ENCODE measurements at places on chromosomes 12 and 14.

- DNase-seq: no peak
Measured at GRCh38 chr12:130775953-130776856, 60.1 kb upstream of the RIMBP2 start.

GRCh38 chr12:101935890-101936746, 58.7 kb downstream of the DRAM1 start:
- no peak for DNase-seq

DNA sequence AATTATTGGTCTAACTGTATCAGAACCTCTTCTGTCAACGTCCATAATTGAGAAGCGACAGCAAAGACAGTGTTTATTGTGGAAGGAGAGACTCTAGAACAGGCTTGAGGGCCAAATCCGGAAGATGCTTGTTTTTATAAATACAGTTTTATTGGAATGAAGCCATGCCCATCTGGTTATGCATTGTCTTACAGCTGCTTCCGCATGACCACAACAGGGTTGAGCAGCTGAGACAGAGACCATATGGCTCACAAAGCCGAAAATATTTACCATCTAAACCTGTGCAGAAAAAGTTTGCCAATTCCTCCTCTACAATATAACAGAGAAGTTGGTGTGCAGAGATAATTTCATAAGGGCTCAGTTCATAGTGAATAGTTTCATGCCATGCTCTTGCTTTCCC, 24.5 kb downstream of the PRKAB1 start:
- DNase-seq: no peak

DNA sequence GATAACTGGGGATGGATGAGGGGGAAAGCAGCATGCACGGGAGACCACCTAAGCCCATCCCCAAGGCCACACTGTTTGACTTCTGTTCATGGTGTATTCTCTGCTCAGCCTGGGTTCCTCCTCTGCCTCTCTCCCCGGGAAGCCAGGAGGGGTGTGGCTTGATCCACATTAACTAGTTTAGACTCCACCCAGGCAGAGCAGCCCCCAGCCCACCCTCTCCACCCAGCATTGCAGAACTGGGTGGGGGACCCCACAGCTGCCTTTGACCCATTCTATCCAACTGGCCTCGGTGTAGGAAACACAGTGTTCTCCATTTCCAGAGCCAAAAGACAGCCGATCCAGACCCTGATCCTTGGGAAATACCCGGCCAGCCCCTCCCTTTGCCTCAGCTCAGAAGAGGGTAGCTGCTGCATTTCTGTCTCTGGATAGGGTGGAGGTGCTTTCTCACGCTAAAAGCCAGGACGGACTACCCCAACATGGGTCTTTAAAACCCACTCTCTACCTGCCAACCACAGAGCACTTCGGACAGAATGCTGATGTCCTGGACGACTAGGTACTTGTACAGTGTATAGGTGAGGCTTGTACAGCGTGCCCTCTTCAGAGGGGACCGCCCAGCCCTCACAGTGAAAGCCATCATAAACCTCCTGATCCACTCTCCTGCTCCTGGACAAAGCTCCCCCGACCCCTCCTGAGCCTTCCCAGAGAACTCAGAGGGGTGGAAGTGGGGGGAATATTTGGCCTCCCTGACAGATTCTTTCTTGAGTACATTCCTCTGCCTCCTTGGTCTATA, 9.4 kb downstream of the SPRYD3 start:
- DNase-seq: no peak

DNA sequence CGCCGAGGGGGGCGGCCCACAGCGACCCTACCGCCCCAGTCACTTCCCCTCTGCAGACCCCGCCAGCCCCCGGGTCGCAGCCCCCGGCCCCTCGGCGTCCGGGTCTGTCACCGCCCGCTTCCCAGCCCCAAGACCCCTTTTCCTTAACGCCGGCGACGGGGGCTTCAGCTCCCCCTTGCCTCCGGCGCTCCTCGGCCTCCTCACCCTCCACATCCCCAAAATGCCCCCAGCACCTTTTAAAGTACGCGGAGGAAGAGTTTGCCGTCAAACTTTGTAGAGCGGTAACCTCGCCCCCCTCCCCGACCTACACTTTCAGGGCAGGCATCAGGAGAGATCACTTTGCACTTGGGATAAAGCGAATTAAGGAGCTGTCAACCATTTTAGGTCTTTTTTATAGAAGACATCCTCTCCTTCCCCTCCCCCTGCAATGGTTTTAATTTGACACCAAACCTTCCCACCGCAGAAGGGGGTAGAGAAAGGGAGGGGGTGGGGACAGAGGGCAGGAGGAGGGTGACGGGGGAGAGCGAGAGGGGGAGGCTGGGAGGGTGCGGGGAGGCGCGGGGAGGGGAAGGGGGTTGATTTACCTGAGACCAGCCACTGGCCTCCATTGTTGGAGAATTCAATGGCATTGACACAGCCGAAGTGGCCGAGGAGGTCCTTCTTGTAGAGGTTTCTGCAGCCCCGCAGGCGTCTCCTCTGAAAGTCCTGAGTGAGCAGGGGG, 578 bp downstream of the DCAF5 start:
- peak; percentile 25 for DNase-seq

GRCh38 chr12:51275088-51275487, 4.9 kb upstream of the SMAGP start:
- DNase-seq: no peak

DNA sequence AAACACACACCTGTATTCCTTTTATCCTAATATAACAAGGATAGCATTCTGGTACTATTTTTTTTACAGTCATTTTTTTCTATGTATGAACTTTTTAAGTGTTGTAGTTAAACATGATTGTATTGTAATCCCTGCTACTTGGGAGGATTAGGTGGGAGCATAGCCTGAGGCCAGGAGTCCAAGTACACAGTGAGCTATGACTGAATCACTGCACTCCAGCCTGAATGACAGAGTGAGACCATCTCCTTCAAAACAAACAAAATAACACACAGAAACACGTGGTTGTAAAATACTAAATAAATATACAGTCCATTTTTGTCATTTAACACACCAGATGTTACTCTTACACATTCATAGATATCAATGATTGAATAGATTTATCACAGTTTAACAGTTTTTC, 56.9 kb downstream of the MAP4K5 start:
- DNase-seq: no peak

GRCh38 chr14:59728304-59728703, 142.3 kb downstream of the RTN1 start:
- no peak for DNase-seq

- DNase-seq: no peak
Measured at GRCh38 chr12:11801643-11802042, 152.2 kb downstream of the ETV6 start.

GRCh38 chr14:78010688-78011087, 159.5 kb upstream of the NRXN3 start:
- no peak for DNase-seq

- no peak for DNase-seq
Measured at GRCh38 chr12:52210186-52210924, 18.5 kb upstream of the KRT80 start.

DNA sequence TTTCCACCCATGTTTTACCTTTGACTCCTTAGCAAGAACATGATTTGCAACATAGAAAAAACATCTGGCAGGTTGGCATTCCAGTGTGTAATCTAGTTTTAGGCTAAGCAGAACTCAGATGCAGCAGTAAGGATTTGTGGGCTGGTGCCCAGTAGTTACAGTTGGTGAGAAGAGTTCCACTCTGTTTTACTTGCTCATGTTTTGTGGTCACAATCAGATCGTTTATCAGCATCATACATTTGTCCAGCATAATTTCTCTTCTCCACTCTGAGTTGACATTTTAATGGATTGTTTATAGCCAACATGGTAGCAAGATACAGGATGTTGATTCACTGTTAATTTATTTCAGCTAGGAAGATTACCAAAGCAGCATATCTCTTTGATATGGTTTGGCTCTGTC, 120.0 kb downstream of the PDE6H start:
- no peak for DNase-seq

GRCh38 chr14:81927070-81927469, 393.4 kb upstream of the SEL1L start:
- no peak for DNase-seq

- DNase-seq: no peak
Measured at GRCh38 chr12:94650143-94651056, at the start of gene TMCC3. TSS of gene TMCC3 (minus strand) at chr12:94650557. CDS start at chr12:94650430, 127 bp downstream.

GRCh38 chr12:102406033-102406584, 74.3 kb downstream of the IGF1 start:
- DNase-seq: no peak

- no peak for DNase-seq
Measured at GRCh38 chr14:91439345-91439744, 21.7 kb upstream of the CCDC88C start.

DNA sequence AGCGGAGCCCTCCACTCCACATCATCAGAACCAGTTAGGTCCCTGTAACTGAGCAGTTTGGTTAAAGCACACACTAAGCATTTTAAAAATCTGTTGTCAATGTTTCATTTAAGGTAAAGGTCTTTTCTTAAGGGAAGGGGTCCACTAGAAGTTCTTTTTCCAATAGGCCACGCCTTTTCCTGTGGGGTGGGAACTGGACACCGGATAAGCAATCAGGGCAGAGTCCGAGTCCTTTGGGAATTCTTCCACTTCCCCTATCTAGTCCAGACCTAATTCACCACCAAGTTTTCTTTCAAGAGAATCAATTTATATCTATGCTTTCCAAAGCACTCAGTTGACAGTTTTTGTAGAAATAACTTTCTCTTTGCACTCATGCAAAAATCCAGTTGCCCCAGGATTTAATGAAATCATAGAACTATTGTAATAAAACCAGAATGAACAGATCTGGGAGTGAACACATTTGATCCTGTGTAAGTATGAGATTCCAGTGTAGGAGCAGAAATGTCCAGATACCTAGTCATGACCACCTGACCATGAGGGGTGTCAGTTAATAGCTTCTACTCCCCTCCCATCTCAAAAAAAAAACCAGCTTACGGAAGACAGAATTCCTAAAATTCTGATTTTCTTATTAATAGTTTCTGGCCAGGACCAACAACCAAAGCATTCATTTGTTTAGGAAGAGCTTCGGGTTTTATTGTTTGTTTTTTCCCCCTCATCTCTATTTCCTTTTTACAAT, 11.7 kb downstream of the VPS37B start:
- DNase-seq: no peak

GRCh38 chr14:97687944-97688630, 890.9 kb downstream of the VRK1 start:
- DNase-seq: no peak

DNA sequence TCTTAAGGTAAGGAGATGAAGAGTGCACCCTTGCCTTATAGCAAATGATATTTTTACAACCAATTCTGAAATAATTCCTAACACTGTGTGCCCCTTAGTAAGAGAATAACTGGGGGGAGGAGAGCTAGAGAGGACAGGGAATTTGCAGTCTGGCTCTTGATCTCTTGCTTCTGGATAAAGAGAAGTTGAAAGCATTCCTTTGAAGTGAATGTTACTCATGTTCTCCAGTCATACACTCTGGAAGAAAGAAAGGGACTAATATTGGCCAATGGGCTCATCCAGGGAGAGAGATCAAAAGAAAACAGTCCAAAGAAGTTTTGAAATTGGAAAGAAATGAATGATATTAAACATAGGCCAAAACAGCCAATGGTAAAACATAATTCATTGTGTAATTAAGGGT, 25.3 kb downstream of the C12orf75 start:
- no peak for DNase-seq

- DNase-seq: no peak
Measured at GRCh38 chr12:10943167-10943566, 4.1 kb upstream of the TAS2R14 start.

GRCh38 chr14:59154373-59154772, 34.1 kb upstream of the DAAM1 start:
- DNase-seq: no peak

DNA sequence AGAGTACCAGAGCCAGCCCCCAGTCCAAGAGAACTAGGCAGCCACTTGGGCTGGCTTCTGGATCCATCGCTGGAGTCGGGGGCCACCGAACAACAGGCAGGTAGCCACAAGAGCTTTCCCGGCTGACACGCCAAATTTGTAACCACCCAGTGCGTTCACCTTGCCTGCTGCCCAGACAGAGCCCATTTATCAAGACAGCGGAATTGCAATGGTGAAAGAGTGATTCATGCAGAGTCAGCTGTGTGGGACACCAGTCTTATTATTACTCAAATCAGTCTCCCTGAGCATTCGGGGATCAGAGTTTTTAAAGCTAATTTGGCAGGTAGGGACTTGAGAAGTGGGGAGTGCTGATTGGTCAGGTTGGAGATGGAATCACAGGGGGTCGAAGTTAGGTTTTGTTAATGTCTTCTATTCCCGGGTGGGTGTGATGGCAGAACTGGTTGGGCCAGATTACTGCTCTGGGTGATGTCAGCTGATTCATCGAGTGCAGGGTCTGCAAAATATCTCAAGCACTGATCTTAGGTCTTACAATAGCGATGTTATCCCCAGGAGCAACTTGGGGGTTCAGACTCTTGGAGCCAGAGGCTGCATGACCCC, 64.3 kb downstream of the PDE6H start:
- no peak for DNase-seq

DNA sequence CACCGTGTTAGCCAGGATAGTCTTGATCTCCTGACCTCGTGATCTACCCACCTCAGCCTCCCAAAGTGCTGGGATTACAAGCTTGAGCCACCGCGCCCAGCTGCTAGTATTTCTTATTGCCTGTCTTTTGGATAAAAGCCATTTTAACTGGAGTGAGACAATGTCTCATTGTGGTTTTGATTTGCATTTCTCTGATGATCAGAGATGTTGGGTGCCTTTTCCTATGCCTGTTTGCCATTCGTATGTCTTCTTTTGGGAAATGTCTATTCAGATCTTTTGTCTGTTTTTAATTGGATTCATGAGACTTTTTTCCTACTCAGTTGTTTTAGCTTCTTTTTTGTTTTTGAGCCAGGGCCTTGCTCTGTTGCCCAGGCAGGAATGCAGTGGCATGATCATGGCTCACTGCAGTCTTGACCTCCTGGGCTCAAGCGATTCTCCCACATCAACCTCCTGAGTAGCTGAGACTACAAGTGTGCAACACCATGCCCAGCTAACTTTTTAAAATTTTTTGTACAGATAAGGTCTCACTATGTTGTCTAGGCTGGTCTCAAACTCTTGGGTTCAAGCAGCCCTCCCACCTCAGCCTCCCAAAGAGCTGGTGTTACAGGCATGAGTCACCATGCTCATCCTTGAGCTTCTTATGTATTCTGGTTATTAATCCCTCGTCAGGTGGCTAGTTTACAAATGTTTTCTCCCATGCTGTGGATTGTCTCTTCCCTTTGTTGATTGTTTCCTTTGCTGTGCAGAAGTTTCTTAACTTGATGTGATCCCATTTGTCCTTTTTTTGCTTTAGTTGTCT, 65.9 kb downstream of the ACACB start:
- DNase-seq: no peak

GRCh38 chr12:96352161-96352835, 47.9 kb downstream of the CDK17 start:
- DNase-seq: no peak

GRCh38 chr12:131950182-131950913, 606 bp downstream of the EP400 start:
- peak; percentile 33 for DNase-seq

GRCh38 chr12:56193025-56193578, 3.8 kb upstream of the SMARCC2 start:
- peak; percentile 36 for DNase-seq

- no peak for DNase-seq
Measured at GRCh38 chr12:116964054-116965050, 53.6 kb downstream of the FBXW8 start.

GRCh38 chr12:6057700-6058099, 66.8 kb downstream of the VWF start:
- DNase-seq: no peak
